ENCODE measurements at places on chromosomes 12 and 14. TPM values are rescaled to one million over a fixed set of nuclear protein-coding genes. Genes with fewer than 3 reads are reported as not detected.

- H3K4me1 ChIP-seq = peaks cover 5% of the 10 kb centered on the region
- no peaks in the 10 kb centered on the region for H3K36me3 ChIP-seq
- no peaks in the 10 kb centered on the region for H3K27me3 ChIP-seq
- peak overlapping the region; percentile 93 for H3K27ac ChIP-seq
These were observed 412 bp downstream of the FGFR1OP2 start for GRCh38 chr12:26938701-26939062.

The RNF212B gene
- not detected for total RNA-seq

The GARIN6 gene
- total RNA-seq = not detected

- H3K27me3 ChIP-seq = no peaks in the 10 kb centered on the region
- peaks cover 2% of the 10 kb centered on the region for H3K4me1 ChIP-seq
- no peak for DNase-seq
- no peaks in the 10 kb centered on the region for H3K36me3 ChIP-seq
- no peak overlapping the region for H3K27ac ChIP-seq
- peak overlapping the region; percentile 82 for H3K4me3 ChIP-seq
These were observed 2.3 kb downstream of the CORO1C start for GRCh38 chr12:108728820-108729611.

DNA sequence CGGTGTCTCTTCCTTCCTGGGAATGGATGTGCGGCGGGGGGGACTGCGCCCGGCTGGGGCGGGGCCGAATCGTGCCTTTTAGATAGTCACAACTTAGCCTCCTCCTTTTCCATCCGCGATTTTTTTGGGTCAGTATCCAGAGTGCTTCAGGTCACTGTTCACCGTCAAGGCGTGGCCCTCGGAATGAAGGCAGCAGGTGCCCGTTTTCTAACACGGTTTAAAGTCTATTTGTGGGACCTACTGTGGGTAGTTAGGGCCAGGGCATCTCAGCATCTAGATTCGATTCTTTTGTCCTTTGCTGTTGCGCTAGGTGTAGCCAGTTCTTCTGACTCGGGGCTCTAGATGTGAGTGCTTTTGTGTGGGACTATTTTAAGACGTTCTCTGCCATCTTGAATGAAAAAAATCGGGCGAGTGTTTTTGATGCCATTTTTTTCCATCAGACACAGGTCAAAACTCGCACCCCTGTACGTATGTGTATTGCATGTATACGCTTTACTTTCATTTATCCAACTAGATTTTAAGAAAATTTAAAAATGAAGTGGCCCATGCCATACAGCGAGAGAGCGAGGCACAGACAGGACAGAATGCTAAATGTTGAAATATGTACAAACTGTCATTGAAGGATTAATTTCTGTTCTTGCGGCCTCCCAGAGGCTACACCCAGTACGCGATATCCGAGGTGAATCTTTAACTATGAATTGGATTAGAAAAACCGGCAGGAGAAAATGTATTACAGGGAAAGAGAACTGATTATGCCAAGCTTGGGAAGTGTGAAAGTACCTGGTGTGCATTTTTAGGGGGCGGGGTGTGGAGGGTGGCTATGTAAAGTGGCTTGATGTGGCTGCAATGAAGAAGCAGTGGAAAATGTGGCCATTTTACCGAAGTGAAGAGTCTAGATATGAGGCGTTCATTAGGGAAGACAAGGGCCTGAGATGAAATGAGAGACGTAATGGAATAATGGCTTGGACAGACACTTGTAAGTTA is 835 bp downstream of the VEZT start:
- H3K36me3 ChIP-seq = no peaks in the 10 kb centered on the region
- peaks cover 7% of the 10 kb centered on the region for H3K4me1 ChIP-seq
- DNase-seq = no peak
- H3K27me3 ChIP-seq = no peaks in the 10 kb centered on the region

The COCH gene
- 0.30 TPM for total RNA-seq

The C12orf54 gene
- total RNA-seq = 1.4 TPM

The FGF6 gene
- not detected for total RNA-seq

The C12orf60 gene
- total RNA-seq = 0.60 TPM
